ENCODE measurements at places on chromosomes 7 and 10. TPM values are rescaled to one million over a fixed set of nuclear protein-coding genes. Genes with fewer than 3 reads are reported as not detected.

DNA sequence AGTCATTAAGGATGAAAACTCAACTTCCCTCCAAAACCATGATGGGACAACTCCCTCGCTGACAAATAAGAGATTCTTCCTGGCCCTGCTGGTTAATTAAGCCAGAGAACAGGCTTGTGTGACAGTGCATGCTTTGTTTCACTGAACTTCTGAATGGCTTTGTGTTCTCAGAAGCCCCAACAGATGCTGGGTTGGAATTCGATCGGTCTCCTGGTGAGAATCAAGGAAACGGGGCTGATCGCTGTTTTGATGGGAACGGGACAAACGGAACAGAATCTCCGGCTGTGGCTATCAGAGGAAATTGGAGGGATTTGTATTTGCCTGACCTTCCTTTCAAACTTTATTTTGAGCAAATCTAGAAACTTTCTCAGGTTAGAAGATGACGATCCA lies 145.0 kb downstream of the RNF216 start:
- no peak for DNase-seq
- H3K4me3 ChIP-seq: peak overlapping the region; percentile 6
- H3K27me3 ChIP-seq: no peaks in the 10 kb centered on the region
- H3K27ac ChIP-seq: peak overlapping the region; percentile 83

DNA sequence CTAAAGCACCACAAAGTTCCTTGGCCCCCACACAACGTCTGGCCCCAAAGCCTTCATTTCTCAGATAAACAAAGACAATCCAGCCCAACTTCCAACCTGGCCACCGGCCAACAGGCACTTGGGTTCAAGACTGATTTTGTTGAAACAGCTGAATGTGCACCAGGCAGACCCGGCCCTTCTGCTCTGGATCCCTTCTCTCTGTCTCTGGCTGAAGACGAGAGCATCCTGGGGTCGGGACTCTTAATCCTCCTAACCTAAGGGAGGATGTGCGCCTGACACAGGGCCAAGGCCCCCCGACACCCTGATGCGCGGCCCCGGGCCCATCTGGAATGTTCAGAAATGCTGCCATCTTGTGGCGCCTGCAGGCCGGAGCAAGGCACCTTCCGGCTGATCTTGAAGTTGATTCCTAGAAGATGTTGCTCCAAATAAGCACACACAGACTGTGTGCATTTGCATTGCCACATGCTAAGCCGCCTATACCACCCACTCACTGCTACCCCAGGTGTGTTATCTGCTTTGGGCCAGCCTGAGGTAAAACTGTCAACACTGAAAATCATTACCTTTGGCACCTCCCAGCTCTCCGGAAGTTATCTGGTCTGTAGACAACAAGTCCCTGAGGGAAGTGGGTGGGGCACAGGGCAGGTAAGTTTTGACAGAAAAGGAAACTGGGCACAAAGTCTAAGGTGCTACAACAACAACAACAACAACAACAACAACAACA lies 98.4 kb upstream of the HABP2 start:
- peak; percentile 84 for DNase-seq
- H3K27ac ChIP-seq: no peak overlapping the region
- peaks cover 5% of the 10 kb centered on the region for H3K4me1 ChIP-seq
- no peaks in the 10 kb centered on the region for H3K27me3 ChIP-seq
- no peak overlapping the region for H3K4me3 ChIP-seq
- no peaks in the 10 kb centered on the region for H3K36me3 ChIP-seq

DNA sequence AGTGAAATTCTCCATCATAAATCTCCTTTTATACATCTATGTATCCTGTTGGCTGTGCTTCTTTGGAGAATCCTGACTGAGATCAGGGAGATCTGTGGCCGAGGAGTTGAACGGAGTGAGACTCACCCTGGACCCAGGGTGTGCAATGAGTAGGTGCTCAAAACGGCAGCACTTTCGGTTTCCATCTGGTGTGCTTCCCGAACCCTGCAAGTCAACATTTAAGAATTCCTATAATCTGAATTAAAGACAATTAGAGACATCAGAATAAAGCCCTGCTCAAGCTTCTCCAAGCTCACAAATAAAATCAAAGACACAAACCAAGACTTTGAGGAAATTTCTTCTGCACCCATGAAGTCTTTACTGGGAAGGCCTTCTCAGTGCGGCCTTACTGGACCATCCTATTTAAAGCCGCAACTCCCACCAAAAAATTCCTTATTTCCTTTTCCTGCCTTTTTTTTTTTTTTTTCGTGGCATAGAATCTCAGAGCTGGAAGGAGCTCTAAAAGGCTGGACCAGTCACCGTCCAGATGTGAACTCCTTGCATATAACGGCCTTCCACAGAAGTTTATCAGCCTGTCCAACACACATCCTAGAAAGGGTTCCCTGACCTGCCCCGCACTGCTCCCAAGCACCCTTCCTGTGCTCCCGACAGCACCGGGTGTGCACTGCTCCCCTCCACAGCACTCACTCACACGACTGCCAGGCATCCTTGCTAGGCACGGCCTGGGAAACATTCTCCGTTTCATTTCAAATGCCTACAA lies 29.7 kb downstream of the GNA12 start:
- peak overlapping the region; percentile 96 for H3K27ac ChIP-seq
- H3K27me3 ChIP-seq: no peaks in the 10 kb centered on the region
- peaks cover 95% of the 10 kb centered on the region for H3K4me1 ChIP-seq
- DNase-seq: no peak

Gene CCAR1
- 95.4 TPM for total RNA-seq

GRCh38 chr7:80135309-80136104 lies 876 bp downstream of the GNAI1 start:
- peaks cover 2% of the 10 kb centered on the region for H3K36me3 ChIP-seq
- peak overlapping the region; percentile 88 for H3K27ac ChIP-seq
- peaks cover 49% of the 10 kb centered on the region for H3K4me1 ChIP-seq
- H3K4me3 ChIP-seq: peak overlapping the region; percentile 99
- DNase-seq: no peak

Gene C7orf57
- total RNA-seq: 0.90 TPM
